NCI-H1417 (cell line): ENCODE measurements at places on chromosomes 5 and 9.

GRCh38 chr5:73443829-73444498 is 4.6 kb downstream of the FOXD1 start:
- no peak for DNase-seq

DNA sequence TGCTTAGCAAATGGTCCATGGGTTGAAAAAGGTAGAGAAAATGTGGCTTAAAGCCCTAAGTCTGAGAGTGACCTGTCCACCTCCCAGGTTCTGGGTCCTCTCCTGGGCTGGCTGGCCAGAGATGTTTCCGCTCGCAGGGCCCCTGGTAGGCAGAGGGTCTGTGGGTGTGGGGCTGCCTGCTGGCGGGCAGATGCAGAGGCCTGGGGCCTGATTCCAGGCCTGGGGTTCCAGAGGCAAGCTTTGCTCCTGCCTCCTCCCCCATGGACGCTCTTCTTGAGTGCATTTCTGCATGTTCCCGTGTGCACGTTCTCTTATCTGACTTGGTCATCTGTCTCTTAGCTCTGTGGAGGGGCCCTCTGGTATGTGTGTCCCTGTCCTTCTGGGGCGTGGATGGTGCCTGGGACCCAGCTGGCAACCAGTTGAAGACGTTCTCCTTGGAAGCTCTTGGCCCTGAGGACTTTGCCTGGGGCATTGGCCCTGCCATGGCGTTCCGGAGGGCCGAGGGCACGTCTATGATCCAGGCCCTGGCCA is 3.8 kb downstream of the MIGA2 start:
- no peak for DNase-seq

DNA sequence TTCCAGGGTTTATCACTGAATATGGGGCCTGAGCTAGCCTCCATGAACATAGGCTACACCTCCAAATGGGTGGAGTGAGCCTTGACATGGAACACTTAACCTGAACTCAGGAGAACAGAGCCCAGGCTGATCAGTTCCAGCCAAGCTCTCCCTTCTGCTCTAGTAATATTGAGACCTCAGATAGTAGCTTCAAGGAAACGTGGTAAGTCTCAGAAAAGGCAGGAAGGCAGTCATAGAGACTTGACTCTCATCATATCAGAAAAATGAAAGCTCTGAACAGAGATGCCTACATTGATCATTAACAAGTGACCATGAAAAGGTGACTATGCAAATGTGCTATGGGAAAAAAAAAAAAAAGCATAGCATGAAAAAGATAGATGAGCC is 40.5 kb upstream of the MYO10 start:
- DNase-seq = no peak

- DNase-seq = no peak
These were observed 45.5 kb upstream of the IL7R start for GRCh38 chr5:35811108-35811741.

DNA sequence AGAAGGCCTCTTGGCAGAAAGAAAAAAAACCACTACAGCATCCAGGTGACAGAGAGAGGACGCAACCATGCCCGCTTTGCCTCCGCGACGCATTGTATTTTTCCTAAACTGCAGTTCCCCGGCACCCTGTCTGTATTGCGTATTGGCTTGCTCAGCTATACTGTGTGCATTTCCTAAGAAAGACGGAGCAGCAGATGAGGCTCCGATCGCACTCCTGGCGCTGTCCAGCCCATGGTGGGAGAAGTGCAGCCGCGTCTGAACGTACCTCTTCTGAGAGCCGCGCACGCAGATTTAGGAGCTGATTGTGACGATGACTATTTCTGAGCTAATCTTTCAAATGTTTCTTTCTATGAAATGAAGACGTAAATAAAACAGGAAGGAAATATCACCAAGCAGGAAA is 366.5 kb downstream of the IRX1 start:
- DNase-seq = no peak

- DNase-seq = no peak
These were observed 74.9 kb downstream of the PGM5 start for GRCh38 chr9:68431307-68431706.
